ENCODE measurements at places on chromosomes 2 and 18.
A peak's percentile ranks its signal among the peaks of the same experiment; 100 is the strongest.

GRCh38 chr2:29817801-29818680 is 103.3 kb downstream of the ALK start:
- no peak for DNase-seq

- DNase-seq, result no peak
Measured at GRCh38 chr2:70975237-70975636, 3.2 kb upstream of the ANKRD53 start.

- DNase-seq, result no peak
Measured at GRCh38 chr2:61995515-61995914, 90.0 kb downstream of the COMMD1 start.

GRCh38 chr2:197827618-197828017 is 23.2 kb downstream of the PLCL1 start:
- no peak for DNase-seq

DNA sequence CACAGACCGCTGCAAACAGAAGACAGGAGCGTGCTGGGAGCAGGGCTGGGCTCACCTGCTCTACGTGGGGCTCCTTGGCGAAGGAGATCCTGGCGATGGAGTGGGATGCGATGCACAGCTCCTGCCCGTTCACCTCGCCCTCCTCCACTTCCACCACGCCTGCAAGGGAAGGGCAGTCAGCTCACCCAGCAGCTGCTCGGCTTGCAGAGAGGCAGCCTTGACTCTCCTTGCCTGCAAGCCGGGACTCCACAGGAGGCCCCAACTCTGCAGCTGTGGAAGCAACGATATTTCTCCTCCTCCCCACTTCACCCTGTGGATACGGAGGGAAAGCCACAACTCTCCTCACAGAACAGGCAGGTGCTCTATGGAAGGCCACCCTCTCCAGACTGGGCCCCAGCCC is 35.1 kb downstream of the THAP4 start:
- no peak for DNase-seq

DNA sequence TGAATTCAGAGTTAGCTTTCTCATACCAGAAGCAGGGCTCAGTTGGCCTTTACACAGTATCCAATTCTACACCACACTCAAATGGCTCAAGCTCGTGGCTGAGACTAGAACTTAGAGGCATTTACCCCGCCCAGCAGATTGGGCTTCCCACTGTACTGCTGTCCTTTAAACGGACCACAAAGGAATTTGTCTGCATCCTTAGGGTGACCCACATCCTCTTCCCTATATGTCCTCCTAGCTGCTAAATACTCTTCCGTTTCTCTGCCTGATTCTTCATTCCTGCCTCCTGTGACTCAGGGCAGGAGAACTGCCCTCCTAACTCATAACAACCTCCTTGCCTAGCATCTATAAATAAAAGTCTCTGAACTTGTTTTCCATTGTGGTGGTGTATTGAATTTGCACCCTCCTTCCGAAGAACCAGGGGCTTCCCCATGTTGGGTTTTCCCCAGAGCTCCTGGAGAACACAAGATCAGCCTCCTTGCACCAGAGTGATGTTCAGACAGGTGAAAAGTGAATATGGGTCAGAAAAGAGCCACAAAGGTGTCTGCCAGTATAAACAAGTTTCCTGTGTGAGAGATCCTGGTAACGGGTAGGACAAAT is 32.0 kb upstream of the MC4R start:
- DNase-seq, result no peak

GRCh38 chr2:159450180-159450579 is 163.7 kb upstream of the WDSUB1 start:
- DNase-seq, result no peak

- no peak for DNase-seq
Measured at GRCh38 chr2:135169900-135170753, 118.0 kb downstream of the RAB3GAP1 start.

GRCh38 chr2:69946351-69947324 is 14.8 kb downstream of the ASPRV1 start:
- peak; percentile 47 for DNase-seq
